ENCODE measurements at places on chromosomes 12 and 14.

DNA sequence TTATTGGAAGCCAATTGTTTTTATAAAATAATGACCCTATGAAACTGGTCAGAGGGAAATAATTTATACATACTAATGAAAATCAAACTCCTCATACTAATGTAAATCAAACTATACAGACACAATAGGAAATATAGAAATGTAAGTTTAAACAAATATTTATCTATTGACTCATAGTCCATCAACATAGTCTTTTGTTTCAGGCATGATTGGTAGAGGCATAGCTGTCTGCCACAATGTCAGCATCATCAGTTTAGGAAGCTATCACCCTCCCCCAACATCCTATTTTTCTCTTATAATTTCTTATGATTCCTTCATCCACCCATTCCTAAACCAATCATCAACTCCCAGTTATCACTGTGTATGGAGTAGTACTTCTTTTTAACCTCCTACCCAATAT lies 117.7 kb downstream of the SLC38A6 start:
- no peak for DNase-seq

DNA sequence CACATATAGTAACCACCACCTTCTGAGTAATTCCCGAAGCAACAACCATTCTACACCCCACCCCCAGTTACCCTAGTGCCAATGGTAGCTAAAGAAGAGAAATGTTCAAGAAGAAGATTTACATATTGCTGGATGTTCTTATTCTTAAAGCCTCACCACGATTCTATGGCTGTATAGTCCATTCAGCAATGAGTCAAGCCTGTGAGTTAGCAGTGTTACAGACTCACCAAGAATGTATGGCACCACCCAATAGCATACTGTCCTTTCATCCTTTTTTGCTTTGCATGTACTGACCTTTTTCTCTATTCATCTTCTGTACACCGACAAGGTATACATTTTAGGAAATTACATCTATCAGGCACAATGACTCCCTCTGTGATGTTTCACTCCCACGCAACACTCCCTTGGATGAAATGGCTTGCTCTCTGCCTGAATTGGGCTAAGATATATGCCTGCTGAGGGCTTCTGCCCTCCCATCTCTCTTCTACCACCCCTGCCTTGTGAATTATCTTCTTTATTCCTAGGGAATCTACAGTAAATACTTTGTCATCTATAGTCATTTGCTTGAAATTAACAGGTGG lies 945.8 kb downstream of the DIO2 start:
- DNase-seq = no peak

DNA sequence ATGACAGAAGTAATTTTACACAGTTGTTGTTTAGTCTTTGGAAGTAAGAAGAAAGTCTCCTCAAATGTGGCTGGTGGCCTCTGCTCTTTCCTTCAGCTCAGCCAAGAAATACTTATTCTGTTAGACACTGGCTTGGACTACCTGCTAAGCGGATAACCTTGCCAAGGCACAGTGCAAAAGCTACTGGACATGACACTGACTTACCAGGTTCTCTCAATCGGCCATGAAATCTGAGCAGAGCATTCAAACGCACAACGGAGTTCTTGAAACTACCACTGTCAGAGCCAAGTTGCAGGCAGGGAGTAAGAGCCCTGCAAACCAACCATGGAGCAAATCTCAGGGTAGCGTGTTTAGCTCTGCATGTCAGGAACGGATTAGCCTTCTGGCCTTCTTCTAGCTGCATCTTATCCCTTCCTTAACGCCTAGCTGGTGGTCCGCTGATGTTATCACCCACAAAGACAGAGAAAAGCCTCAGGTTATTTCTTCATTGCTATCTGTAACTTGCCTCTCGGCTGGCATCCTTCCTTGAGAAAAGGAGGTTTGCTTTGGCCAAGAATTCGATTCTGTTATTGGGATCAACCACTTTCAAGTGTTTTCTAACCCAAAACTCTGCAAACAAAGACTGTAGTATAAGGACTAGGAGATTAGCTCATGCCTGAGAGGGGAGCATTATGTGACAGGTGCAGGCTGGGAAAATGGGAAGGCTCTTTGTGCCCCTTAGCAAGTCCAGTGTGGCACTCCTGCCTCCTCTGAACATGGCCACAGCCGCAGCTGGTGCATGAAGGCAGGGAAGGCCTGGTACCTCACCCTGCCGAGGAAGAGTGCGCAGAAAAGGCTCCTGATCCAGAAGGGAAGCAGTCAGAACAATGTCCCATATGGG lies 223.4 kb downstream of the GLT1D1 start:
- DNase-seq = no peak

DNA sequence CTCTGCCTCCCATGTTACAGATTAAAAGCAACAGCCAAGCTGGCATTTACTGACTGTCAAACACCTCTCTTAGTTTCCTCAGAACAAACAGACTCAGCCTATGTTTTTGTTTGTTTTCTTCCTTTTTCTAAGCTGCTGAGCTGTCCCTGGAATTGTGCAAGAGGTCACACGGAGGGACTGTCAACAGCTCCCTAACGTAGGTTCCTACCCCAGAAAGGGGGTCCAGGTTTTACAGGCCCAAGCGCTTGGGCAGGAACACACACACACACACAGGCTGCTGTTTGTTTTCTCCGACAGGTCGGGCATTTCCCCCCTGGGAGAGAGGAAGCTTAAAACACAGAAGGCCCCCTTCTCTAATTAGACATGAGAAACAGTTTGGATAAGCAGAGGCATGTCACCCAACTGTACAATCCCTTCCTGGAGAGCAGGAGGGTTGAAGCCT lies 739.6 kb upstream of the TBX3 start:
- no peak for DNase-seq

All from stimulated activated CD4-positive, alpha-beta T cell treated with anti-CD3 and anti-CD28 coated beads, Interleukin-4, amount 100 ng/mL, for 4 hours (primary cell).